IMR-90 (cell line): ENCODE measurements at places on chromosomes 5 and 9. TPM values are rescaled to one million over a fixed set of nuclear protein-coding genes. Genes with fewer than 3 reads are reported as not detected.

- H3K27me3 ChIP-seq, result no peaks in the 10 kb centered on the region
- H3K27ac ChIP-seq, result no peak overlapping the region
- peaks cover 3% of the 10 kb centered on the region; the same call in 1 of the 2 replicates for H3K36me3 ChIP-seq
- no peak overlapping the region for H3K4me3 ChIP-seq
- peaks cover 22% of the 10 kb centered on the region for H3K4me1 ChIP-seq
- no peak for DNase-seq
Observed at GRCh38 chr9:89478821-89479668, 18.9 kb downstream of the SEMA4D start.

- H3K4me1 ChIP-seq, result peaks cover 32% of the 10 kb centered on the region
- H3K27ac ChIP-seq, result peak overlapping the region; percentile 86
- peaks cover 25% of the 10 kb centered on the region for H3K36me3 ChIP-seq
Observed at GRCh38 chr9:128098297-128099230, 29.0 kb downstream of the PTGES2 start.

SH3GLB2 gene
- 26.4 and 36.4 TPM in 2 replicates for total RNA-seq

GRCh38 chr9:88990041-88990728 is 1.1 kb upstream of the S1PR3 start:
- peaks cover 8% of the 10 kb centered on the region; the same call in 1 of the 2 replicates for H3K36me3 ChIP-seq
- H3K27ac ChIP-seq, result no peak overlapping the region
- no peaks in the 10 kb centered on the region for H3K27me3 ChIP-seq
- DNase-seq, result no peak
- peaks cover 17% of the 10 kb centered on the region for H3K4me1 ChIP-seq

GRCh38 chr5:141897425-141897824 is 19.2 kb upstream of the PCDH1 start:
- H3K36me3 ChIP-seq, result no peaks in the 10 kb centered on the region
- H3K4me1 ChIP-seq, result no peaks in the 10 kb centered on the region
- H3K27me3 ChIP-seq, result peaks cover 20% of the 10 kb centered on the region
- H3K27ac ChIP-seq, result no peak overlapping the region
- no peak overlapping the region for H3K4me3 ChIP-seq

DNA sequence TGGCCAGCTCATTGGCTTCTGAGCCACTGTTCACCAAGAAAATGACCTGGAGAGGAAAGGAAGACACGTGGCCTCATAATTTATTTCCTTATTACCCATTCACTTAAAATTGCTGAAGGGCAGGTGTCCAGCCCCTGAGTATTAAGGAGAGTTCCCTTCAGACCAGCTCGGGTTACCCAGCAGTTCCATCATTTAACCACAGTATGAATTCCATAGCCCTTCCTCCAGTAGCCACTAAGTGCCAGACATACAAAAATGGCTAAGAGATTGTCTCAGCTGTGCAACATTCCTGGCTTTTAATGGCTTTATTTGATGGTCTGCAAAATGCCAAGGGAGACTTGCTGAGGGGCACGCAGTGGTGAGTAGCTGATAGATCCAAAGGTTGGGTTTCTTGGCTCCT is 12.5 kb downstream of the AGXT2 start:
- no peaks in the 10 kb centered on the region for H3K36me3 ChIP-seq
- peaks cover 4% of the 10 kb centered on the region; the same call in 1 of the 2 replicates for H3K4me1 ChIP-seq
- H3K4me3 ChIP-seq, result no peak overlapping the region
- no peak overlapping the region for H3K27ac ChIP-seq
- H3K27me3 ChIP-seq, result no peaks in the 10 kb centered on the region; the same call in 1 of the 2 replicates

GRCh38 chr9:126411225-126411947 is 84.8 kb downstream of the MVB12B start:
- no peaks in the 10 kb centered on the region for H3K27me3 ChIP-seq
- no peak overlapping the region for H3K4me3 ChIP-seq
- H3K36me3 ChIP-seq, result no peaks in the 10 kb centered on the region
- H3K4me1 ChIP-seq, result peaks cover 5% of the 10 kb centered on the region
- no peak overlapping the region for H3K27ac ChIP-seq

- H3K4me1 ChIP-seq, result no peaks in the 10 kb centered on the region
- no peaks in the 10 kb centered on the region for H3K36me3 ChIP-seq
- H3K27me3 ChIP-seq, result no peaks in the 10 kb centered on the region
Observed at GRCh38 chr5:22572941-22573340, 280.2 kb downstream of the CDH12 start.

DNA sequence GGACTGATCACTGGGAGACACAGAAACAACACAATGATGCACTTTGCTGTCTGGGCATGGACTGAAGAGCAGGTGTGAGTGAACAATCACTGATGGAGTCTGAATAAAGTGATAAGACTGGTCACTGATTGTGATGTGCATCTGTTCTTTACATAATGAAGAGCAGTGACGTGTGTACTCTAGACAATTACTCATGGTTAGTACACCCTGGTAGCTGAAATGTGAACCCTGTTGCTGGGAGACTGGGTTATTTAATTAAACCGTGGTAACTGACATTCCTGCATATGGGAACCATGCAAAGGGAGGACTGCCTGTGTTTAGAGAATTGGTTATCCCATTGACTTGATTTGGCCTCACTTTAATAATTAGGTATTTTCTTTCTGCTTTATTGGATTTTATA is 202.9 kb downstream of the NR2F1-AS1 start:
- peaks cover 2% of the 10 kb centered on the region; the same call in 1 of the 2 replicates for H3K4me1 ChIP-seq
- no peak overlapping the region for H3K4me3 ChIP-seq
- peak; percentile 95 for DNase-seq
- no peak overlapping the region for H3K27ac ChIP-seq

- H3K27ac ChIP-seq, result no peak overlapping the region
- no peak for DNase-seq
- H3K4me3 ChIP-seq, result no peak overlapping the region
- H3K36me3 ChIP-seq, result no peaks in the 10 kb centered on the region
- H3K4me1 ChIP-seq, result peaks cover 5% of the 10 kb centered on the region
Observed at GRCh38 chr5:36655161-36655560, 48.8 kb downstream of the SLC1A3 start.

DNA sequence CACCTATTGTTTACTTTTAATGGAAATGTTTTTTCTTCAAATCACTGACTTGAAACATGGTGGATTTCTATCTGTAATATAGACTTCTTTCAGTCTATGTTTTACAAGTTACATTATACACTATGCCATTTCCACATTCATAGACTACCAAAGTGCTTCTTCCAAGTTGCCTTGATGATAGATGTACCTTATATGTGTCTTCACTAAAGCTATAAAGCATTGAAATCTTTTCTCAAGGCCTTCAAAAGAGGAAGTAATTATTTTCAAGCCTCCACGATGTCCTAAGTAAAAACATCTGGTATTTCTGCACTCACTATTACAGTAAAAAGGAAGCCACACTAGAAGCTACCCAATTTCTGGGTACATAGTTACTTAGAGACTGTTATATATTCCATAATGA is 113.3 kb downstream of the FGF10 start:
- no peaks in the 10 kb centered on the region for H3K4me1 ChIP-seq
- no peak overlapping the region for H3K4me3 ChIP-seq
- no peaks in the 10 kb centered on the region for H3K36me3 ChIP-seq
- H3K27ac ChIP-seq, result no peak overlapping the region
- no peak for DNase-seq
- no peaks in the 10 kb centered on the region for H3K27me3 ChIP-seq

DNA sequence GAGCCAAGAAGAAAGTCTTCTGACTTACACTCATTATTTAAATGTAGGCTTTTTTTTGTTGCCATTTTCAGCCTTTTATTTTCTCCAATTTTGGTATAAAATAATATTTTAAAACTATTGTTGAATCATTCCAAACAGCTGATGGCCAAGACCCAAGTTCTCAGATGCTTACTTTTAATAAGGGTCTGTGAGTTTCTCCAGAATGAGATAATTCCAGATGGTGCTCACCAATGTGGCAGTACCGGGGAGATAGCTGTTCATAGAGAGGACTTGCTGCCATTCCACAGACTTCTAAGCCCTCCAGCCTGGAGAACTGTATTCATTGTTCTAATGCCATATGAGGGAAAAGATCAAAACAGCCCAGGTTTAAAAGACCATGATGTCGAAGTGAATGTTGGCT is 5.3 kb upstream of the C1QTNF2 start:
- no peak for DNase-seq
- 0 out of 2 replicates have a peak, but pooled peaks cover 1% of the 10 kb centered on the region for H3K4me1 ChIP-seq
- H3K27me3 ChIP-seq, result peaks cover 15% of the 10 kb centered on the region
- no peaks in the 10 kb centered on the region for H3K36me3 ChIP-seq
- no peak overlapping the region for H3K4me3 ChIP-seq

- H3K27me3 ChIP-seq, result no peaks in the 10 kb centered on the region
- DNase-seq, result peak; percentile 98
- H3K4me3 ChIP-seq, result no peak overlapping the region
- peaks cover 10% of the 10 kb centered on the region for H3K4me1 ChIP-seq
Observed at GRCh38 chr5:98110282-98110691, 663.2 kb upstream of the RGMB start.

- no peaks in the 10 kb centered on the region for H3K27me3 ChIP-seq
- no peaks in the 10 kb centered on the region for H3K4me1 ChIP-seq
- no peaks in the 10 kb centered on the region for H3K36me3 ChIP-seq
Observed at GRCh38 chr5:58012801-58013315, 447.0 kb downstream of the PLK2 start.

FCN2 gene
- total RNA-seq, result not detected in 2 replicates

DNA sequence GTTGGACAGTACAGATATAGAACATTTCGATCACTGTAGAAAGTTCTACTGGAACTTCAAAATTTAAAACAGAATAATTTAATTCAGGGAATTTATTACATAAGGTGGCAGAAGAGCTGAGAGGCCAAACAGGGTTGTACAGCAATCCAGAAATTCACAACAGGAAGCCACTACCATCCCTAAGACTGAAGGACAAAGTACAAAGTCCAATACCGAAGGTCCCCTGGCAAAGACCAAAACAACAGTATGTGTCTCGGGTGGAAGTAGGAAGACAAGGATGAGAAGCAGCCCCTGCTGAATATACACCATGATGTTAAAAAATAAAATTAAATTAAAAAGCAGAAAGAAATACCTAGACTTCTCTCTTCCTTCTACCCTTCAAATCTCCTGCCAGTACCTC is 19.9 kb downstream of the SGTB start:
- no peaks in the 10 kb centered on the region for H3K4me1 ChIP-seq
- no peak overlapping the region for H3K27ac ChIP-seq
- no peaks in the 10 kb centered on the region for H3K27me3 ChIP-seq
- DNase-seq, result no peak
- H3K4me3 ChIP-seq, result no peak overlapping the region
- peaks cover 16% of the 10 kb centered on the region; the same call in 1 of the 2 replicates for H3K36me3 ChIP-seq

DNA sequence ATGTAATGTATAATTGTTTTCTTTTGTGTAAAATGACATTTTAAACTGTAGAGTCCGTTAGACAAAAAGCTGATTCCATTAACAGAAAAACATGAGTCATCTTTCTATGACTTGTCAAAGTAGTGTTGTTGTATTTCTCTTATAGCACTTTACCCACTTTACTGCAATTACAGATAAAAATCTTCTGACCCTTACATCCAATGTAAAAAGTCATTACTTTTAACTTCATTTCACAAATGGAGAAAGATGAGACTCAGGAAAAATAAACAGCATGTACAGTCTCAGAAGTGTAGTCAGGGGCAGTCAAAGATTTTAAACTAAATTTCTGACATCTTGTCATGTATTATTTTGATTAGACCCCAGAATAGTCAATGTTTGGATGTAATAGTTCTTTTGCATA is 146.6 kb downstream of the CTNND2 start:
- no peak overlapping the region for H3K27ac ChIP-seq
- H3K4me3 ChIP-seq, result no peak overlapping the region
- H3K4me1 ChIP-seq, result no peaks in the 10 kb centered on the region
- H3K27me3 ChIP-seq, result no peaks in the 10 kb centered on the region

- H3K27ac ChIP-seq, result no peak overlapping the region
- no peak overlapping the region for H3K4me3 ChIP-seq
- no peak for DNase-seq
- peaks cover 2% of the 10 kb centered on the region; the same call in 1 of the 2 replicates for H3K27me3 ChIP-seq
- H3K36me3 ChIP-seq, result no peaks in the 10 kb centered on the region
- H3K4me1 ChIP-seq, result peaks cover 14% of the 10 kb centered on the region
Observed at GRCh38 chr9:133703591-133704399, 34.4 kb downstream of the SARDH start.

GRCh38 chr5:95800553-95800952 is 22.0 kb downstream of the GLRX start:
- H3K36me3 ChIP-seq, result peaks cover 5% of the 10 kb centered on the region
- H3K4me1 ChIP-seq, result peaks cover 5% of the 10 kb centered on the region; the same call in 1 of the 2 replicates
- no peak overlapping the region for H3K27ac ChIP-seq
- no peak for DNase-seq
- no peaks in the 10 kb centered on the region for H3K27me3 ChIP-seq

- H3K27me3 ChIP-seq, result no peaks in the 10 kb centered on the region
- H3K36me3 ChIP-seq, result no peaks in the 10 kb centered on the region
- no peaks in the 10 kb centered on the region for H3K4me1 ChIP-seq
- DNase-seq, result no peak
- H3K27ac ChIP-seq, result no peak overlapping the region
- H3K4me3 ChIP-seq, result no peak overlapping the region
Observed at GRCh38 chr9:85917756-85918155, 23.2 kb upstream of the NAA35 start.

GPRIN1 gene
- total RNA-seq, result 2.5 and 3.0 TPM in 2 replicates

- H3K27ac ChIP-seq, result peak overlapping the region; percentile 83
- peaks cover 6% of the 10 kb centered on the region for H3K36me3 ChIP-seq
- H3K4me1 ChIP-seq, result peaks cover 3% of the 10 kb centered on the region
- peak; percentile 74 for DNase-seq
- no peaks in the 10 kb centered on the region for H3K27me3 ChIP-seq
Observed at GRCh38 chr5:98774192-98775033, 950 bp downstream of the RGMB start.

GLRX gene
- total RNA-seq, result 142 and 145 TPM in 2 replicates

DNA sequence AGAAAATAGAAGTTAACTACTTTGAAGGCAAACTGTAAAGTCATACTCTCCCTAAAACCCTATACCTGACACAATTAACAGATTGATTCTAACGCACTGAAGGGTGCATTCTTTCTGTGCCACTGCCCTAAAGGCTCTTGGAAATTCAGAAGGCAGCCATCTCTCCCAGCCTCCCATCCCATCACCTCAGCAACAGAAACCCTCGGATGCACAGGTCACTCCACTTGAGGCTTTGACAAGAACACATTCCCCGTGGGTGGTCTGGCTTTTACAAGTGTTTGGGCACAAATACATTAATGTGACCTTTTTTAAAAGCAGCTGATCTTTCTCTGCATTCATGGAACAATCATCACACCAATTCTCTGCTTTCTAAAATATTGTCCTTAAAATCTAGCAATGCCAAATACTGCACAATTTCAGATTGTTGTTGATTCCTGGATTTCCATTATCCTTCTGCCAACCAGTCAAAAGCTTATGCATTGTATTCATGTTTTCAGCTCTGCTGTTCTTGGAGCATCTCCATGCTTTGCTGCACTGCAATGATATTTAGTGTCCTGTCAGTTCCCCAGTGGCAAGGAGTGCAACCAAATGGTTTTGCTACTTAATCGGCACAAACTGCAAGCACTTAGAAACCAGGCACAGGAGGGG is 175.6 kb downstream of the TMEM161B start:
- no peaks in the 10 kb centered on the region for H3K4me1 ChIP-seq
- DNase-seq, result no peak
- H3K36me3 ChIP-seq, result no peaks in the 10 kb centered on the region
- H3K27ac ChIP-seq, result no peak overlapping the region
- no peak overlapping the region for H3K4me3 ChIP-seq

DNA sequence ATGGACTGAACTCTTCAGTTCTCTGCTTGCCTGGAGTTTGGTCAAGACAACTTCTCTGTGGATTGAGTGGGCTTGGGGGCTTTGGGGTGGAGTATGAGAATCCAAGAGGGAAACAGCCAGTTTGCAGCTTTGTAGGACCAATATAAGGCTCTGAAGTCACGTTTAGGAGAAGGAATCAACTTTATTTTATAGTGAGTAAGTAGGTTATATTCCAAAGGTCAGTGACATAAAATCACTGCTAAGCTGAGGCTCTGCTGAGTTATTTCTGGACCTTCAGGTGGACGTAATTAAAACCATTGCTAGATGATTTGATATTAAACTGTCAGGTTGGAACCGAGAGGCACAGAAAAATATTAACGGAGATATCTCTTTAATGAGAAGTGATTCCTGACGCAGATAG is 514.4 kb downstream of the DMAC1 start:
- no peak overlapping the region for H3K4me3 ChIP-seq
- H3K27ac ChIP-seq, result no peak overlapping the region
- H3K36me3 ChIP-seq, result no peaks in the 10 kb centered on the region
- DNase-seq, result no peak
- H3K27me3 ChIP-seq, result peaks cover 2% of the 10 kb centered on the region
- no peaks in the 10 kb centered on the region for H3K4me1 ChIP-seq
